ENCODE measurements at places on chromosomes 5 and 9.

DNA sequence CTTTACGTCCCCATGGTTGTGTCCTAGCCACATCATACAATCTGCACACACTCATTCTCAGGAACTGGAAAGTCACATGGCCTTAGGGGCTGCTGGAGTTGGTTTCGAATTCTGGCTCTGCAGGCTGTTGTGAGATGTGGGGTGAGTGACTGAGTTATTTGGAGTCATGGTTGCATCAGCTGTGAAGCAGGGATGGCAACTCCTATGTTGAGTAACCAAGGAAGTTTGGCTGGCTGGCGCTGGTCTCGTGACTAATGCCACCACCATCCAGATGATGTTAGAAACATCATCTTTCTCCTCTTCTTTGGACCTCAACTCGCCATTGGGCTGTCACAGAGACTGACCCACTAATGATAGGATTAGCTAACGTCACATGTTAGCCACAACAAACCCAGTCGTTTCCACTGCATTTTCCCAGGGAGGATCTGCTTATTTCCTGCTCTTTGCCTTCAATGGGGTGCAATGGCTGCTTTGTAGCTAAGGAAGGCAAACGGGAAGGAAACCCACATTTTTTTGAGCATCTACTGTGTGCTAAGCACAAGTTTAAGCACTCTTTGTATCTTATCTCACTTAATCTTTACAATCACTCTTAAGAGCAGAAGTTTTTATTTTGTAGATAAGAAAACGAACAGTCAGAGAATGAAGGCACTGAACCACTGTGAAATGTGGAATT, 78.1 kb upstream of the UBTD2 start:
- DNase-seq = no peak

DNA sequence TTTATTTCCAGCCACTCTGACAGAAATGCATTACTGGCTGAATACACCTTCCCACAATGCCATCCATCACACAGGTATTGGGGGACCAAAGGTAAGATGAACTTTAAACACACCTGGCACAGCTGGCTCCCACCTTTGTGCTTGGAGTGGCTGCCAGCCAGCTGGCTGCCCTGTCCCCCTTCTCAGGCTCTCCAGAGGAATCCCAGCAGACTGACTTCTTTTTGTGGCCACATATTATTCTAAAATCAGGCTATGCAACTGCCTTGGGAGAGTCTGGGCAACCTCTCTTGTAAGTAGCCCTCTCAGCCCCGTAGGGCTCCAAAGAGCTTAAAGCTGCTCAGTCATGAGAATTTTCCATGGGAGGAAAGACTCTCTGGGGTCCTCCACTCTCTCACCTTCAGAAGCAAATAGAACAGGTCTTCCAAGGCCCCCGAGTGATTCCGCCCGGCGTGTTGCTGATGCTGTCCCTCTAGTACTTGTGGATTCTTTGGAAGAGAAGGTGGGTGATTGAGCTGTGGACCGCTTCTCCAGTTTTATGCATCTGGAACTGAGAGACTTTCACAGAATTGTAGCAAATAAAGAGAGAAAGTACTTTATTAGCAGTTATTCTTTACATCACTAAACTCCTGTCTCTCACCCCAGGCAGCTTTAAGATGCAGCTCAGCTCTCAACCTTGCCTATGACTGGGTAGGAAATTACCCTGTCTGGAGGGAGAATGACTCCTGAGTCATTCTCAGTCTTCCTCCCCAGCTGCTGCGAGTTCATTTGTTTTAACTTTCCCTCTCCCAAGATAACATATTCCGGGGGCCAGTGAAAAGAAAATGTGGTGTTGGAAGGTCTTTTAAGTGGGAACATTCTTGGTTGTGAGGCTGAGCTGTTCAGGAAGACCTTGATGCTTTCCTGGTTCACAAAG, 159.4 kb upstream of the PITX1 start:
- DNase-seq = no peak

GRCh38 chr5:94288937-94289336, 329.5 kb downstream of the KIAA0825 start:
- no peak for DNase-seq

DNA sequence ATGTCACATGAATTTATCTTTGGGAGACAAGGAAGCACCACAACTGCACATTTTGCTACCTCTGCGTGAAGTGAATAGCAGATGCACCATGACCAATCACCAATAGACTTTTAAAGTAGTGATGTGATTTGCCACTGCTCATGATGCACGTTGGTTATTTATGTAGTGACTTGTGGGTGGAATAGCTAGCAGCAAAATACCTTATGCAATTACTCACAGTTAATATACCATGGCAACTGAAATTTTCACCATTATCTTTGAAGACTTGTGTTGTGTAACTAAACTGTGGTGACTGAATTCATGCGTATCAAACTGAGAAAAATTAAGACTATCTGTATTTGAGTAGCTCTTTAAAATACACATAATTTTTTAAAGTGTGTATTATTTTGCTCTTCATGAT, 46.2 kb upstream of the TUSC1 start:
- no peak for DNase-seq
